HepG2 (cell line): ENCODE measurements at places on chromosomes 11 and 22.

GRCh38 chr11:134543241-134543640 lies 131.2 kb upstream of the B3GAT1 start:
- no peak for DNase-seq

DNA sequence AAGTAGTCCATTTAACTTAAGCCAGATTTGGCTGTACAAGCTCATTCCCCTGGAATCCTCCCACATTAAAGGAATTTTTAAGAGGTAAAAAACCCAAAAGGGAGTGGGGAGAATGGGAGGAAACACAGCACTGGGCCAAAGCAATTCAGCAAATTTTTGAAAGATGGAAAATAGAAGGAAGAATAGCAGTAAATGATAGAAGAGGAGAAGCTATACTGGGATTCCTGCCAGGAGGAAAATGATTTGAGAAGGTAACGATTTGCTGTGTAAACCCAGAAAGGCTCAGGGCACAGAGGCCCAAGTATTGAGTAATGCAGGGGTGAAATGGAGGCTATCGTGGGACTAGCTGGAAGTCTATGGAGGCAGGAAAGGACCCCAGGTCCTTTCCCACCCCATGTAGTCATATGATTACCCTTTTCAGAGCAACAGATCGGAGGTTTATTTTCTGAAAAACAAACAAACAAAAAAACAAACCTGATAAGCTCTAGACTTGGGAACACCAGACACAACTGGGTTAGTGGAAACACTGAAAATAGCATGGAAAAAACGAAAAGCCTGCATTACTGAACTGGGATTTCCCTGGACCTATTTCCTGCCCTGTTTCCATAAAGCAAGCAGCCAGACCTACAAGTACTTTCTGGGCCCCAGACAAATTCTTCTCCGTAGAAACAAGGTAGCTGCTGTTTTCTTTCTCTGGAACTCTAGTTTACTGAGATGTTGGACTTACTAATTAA lies 140.0 kb downstream of the SWAP70 start:
- no peak for DNase-seq

- DNase-seq, result no peak
Observed at GRCh38 chr11:19091366-19091765, 25.6 kb upstream of the ZDHHC13 start.

- DNase-seq, result no peak
Observed at GRCh38 chr11:34345540-34345876, 12.3 kb downstream of the ABTB2 start.

- no peak for DNase-seq
Observed at GRCh38 chr22:42841444-42841843, 15.6 kb downstream of the ARFGAP3 start.

- no peak for DNase-seq
Observed at GRCh38 chr11:118154641-118155040, 2.0 kb upstream of the SCN4B start.

DNA sequence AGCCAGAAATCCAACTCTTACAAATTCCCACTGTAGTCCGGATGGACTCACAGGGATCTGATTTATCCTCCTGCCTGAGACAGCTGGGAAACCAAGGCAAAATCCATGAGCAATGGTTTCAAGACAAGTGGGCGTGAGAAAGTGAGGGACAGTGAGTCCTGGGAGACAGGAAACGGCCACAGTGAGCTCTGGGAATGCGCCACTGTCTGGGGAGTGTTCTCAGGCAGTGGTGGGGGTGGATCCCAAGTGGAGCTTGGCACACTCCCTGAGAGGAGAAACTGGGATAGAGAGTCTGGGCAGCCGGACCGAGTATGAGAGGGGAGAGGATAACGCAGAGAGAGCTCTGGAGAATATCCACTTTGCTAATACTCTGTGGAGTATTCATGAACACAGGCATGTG lies 9.8 kb downstream of the IL17REL start:
- no peak for DNase-seq

GRCh38 chr11:70745941-70746340 lies 347.6 kb downstream of the CTTN start:
- no peak for DNase-seq

DNA sequence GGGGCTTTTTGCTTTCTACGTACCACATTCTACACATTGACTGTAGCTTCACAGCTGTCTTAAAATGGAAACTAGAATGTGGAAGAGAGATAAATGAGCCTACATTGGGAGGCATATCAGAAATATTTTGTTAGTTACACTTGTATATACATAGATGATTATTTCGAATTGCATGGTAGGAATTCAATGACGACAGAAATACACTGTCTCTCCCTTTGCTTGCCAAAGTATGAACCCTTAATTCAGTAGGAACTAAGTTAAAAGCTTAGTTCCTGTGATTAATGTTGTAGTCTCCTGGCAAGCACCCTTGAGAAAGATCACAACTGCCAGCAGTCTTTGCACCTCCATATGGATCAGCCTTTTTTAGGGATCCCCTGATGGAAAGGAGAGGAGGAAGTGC lies 10.1 kb downstream of the C11orf87 start:
- DNase-seq, result no peak

- DNase-seq, result no peak
Observed at GRCh38 chr11:71298016-71298550, 45.7 kb upstream of the SHANK2 start.

DNA sequence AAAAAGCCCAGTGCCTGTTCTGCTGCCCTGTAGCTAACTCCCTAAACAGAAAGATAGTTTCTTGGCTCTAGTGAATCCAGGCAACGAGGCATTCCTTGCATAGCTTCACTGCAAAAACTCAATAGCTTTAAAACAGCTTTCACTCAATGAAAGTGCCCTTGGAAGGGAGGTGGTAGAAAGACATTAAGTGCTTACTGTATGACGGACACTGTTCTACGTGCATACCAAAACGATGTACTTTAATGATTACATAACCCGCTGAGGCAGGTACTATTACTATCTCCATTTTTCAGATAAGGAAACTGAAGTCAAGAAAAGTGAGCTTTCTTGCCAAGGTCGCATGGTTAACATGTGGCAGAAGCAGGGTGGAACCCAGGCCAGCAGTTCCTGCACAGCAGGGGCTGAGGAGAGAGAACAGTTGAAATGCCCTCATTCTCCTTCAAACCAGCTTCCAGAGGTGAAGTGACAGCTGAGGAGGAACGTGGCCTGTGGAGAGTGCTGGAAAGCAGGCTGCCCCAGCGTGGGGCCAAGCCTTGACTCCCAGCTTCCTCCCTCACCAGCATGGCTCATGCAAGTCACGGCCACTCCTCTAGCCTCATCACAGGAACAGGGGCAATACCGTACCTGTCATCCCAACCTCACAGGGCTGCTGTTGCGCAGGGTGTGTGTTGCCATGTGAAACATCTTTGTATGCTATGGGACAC lies 227.5 kb upstream of the NARS2 start:
- no peak for DNase-seq

DNA sequence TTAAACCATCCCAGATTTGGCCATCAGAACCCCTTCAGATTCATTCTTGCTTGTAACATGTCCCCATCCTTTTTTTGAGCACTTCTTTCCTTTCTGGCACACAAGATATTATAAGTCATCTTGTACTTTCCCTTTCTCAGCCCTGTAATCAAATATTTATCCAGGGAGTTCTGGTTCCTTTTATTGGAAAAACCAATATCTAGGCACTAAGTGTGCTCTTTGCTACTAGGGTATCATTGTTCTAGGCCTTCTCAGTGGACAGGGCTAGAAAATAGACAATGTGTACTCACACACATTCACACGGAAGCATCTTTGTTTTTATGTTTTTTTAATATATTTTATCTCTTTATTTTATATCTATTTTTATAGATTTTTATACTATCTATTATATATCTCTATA lies 47.3 kb downstream of the ARL14EP start:
- no peak for DNase-seq

DNA sequence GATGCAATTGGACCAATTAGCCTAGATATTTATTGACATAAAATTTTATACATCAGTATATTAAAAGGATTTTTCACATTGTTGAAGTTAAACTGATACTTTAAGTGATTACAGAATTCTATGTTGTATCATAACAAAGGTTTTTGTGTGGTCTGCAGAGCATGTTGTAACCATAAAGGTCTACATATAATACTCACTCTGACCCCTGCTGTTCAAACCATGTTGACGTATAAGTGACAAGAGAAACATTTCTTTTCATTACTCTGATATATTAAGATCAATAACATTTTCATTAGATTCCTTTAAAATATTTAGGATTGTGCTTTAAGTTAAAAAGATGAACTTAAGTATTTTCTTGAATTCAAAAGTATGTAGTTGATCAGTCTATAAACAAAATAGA lies 63.9 kb downstream of the GAS2 start:
- DNase-seq, result peak; percentile 59

DNA sequence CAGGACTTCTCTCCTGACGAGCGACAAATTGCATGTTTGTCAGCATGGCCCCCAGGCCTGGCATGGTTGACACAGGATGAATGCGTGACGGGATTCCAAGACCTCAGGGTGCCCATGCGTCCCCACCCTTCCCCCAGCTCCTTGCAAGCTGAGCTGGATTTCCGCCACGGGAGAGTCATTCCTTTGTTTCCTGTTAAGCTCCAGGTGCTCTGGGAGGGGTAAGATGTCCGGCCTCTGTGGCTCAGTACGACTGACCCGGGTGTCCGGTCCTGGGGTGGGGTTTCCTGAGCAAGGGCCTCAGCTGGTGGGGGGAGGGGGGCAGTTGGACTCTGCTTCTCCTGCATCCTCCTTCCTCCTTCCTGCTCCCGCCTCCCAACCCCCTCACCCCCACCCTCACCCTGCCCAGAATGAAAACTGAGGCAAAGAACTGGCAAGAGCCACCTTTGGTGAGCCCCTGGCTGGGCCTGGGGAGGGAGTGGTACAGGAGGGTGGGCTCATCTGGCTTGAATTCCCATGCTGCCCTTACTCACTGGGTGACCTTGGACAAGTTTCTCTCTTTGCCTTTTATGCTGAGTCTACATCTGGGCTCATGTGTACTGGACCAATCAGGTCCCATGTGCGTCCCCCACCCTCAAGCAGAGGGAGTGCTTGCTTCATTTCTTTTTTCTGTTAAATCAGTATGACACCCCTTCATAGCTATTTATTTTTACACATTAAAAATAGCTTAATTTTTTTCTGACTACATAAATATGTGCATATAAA lies 2.5 kb downstream of the CDC42EP2 start:
- peak; percentile 77 for DNase-seq

GRCh38 chr22:42101199-42101598 lies 10.6 kb upstream of the NDUFA6 start:
- no peak for DNase-seq

DNA sequence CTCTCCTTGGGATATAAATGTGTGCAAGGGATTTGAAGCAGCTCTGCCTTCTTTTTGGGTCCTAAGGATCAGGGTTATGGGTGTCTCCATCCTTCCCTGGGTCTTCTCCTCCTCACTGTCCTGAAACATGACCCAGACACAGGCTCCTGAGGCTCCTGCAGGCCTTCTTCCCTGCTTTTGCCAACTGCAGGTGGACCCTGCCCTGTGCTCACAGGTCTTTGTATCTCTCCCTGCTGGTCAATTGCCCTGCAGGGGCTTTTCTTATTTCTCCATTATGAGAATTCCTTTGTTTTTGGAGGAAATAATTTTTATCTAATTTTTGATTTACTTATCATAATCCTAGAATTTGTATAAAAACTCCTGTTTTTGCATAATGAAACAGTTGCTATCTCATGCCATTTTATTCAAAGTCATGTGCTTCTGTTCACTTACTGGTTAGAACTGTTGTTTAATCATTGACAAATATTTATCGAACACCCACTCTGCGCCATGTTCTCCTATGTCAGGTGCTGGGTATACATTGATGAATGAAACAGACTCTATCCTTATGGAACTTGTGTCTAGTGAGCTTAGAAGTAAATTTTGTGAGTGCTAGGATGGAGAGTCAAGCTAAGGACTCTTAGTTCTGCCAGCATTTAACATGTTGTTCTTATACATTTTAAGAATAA lies 89.7 kb upstream of the TOP3B start:
- no peak for DNase-seq
